ENCODE measurements at places on chromosomes 3 and 15.

- no peak for DNase-seq
These were observed 140.4 kb downstream of the NEK10 start for GRCh38 chr3:27228805-27229204.

DNA sequence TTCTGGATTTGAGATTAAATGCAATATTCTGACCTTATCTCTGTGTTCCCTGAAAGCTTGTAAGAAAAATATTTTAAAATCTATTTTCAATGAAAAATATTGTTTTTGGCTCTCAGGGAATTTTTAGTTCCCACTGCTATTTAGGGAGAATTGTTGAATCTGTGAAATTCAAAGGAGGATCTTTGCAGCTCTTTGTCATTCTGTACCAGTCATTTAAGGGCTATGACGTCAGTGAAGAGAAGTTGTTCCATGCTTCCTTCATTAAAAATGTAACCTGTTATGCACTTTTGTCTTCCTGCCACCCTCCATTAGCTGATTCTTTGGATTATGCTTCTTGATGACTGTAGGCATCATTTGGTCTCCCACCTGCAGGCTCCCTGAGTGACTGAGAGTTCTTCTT lies 427.8 kb upstream of the C2CD4B start:
- DNase-seq, result no peak

- DNase-seq, result no peak
These were observed 228.4 kb downstream of the ITPR1 start for GRCh38 chr3:4721511-4721911.

GRCh38 chr15:71168166-71168834 lies 53.0 kb downstream of the THSD4 start:
- DNase-seq, result no peak

GRCh38 chr15:28943146-28943545 lies 57.4 kb downstream of the APBA2 start:
- DNase-seq, result peak; percentile 31

DNA sequence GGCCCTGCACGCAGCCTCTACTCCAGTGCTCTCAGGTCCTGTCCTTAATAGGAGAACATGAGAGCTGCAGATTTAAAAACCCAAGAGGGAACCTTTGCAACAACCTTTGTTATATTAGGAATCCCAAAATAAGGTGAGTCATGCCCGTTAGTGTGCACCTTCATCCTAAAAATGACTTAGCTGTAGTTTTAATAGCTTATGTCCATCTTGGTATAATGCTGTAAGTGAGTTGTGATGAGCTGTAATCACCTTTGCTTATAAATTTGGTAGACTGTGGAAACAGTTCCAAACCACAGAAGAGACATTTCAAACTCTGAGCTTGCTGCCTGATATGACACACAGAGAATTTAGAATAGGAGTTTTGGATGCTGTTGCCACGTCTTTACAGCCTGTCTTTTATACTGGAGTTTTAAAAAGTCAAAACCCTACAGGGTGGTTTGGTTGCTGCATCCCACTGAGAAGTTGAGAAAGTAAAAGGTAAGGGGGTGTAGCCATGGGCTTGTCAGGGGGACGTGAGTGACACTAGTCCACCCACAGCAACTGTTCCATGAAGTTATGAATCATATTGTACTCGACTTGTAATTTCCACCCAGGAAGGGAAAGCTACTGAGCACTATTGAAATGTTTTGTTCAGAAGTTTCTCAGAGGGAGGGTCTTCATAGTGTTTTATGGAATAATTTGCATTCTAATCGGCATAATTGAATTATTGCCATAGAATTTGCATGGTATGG lies 27.4 kb upstream of the CD47 start:
- DNase-seq, result no peak

DNA sequence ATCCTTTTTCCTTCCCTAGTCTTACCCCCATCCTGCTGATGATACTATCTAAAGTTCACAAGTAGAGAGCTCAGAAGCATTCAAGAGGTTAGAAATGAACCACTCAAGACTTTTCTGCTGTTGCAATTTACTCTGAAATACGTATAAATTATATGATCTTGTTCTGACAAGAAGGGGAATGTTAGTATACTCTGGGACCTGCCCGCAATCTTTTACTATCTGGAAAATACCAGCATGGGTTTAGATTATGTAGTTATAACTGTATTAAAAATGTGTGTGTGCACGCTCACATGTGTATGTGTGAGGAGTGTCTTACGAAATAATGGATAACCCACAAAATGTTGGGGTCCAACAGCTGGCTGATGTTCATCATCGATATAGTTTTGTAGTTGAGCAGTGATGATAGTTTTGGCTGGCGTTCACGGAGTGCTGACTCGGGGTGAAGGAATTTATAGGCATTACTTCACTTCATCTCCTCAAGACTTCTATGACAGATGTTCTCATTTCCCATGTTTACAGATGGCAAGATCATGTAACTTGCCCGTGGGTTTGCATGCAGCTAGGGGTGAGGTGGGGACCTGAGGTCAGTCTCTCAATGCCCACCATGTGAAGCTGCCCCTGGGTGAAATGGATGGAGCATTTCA lies 297.5 kb upstream of the LYSMD4 start:
- no peak for DNase-seq

- no peak for DNase-seq
These were observed 305.1 kb downstream of the LSAMP start for GRCh38 chr3:116140100-116140689.

DNA sequence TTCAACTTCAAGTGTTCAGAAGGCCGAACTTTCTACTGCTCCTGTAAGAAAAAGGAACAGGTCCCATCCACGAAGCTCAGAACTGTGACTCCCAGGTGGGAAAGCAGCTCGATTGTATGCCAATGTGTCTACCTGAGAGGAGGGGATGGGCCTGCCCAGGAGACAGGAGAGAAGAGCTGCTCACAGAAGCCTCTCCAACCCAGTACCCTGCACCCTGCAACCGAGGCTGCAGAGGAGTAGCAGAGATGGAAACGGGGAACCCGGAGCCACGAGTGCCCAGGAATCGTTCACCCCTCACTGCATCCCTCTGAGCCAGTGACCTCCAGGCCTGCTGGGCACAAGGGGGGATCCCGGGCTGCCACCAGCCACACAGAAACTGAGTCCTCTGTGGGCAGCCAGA lies 86.5 kb upstream of the PRR23E start:
- DNase-seq, result no peak

DNA sequence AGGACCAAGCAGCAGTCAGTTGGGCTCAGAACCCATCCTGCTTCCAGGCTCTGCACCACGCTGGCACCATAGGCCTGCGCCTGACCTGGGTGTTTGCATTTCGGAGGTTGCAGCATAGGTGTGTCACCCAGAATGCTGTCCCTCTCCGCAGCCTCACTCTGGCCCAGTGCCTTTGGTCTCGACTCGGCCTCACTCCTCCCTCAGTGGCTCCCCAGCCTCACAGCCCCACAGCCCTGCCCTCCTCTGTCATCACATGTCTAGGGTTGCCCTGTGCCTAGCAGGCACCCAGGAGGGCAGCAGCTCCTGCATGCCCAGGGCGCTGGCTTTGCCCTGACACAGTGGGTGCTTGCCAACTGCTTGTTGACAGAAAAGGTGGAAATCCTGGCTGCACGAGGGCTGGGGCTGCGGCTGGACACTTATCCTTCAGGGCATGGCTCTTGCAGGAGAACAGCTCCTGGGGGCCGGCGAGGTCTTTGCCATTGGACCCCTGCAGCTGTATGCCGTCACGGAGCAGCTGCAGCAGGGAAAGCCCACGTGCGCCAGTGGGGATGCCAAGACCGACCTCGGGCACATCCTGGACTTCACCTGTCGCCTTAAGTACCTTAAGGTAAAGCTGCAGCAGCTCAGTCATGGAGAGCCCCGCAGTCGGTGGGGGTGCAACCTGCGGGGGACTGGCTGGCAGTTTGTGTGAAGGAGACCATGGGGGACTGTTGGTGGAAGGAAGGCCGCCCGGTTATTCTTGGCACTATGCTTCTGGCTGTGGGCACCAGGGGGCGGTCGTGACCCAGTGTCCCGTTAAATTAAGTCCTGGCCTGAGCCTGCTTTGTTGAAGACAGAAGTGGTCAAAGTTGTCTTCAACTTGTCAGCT lies 16.2 kb downstream of the NISCH start:
- peak; percentile 56 for DNase-seq
